ENCODE measurements at places on chromosomes 2 and 18.
A peak's percentile ranks its signal among the peaks of the same experiment; 100 is the strongest.

DNA sequence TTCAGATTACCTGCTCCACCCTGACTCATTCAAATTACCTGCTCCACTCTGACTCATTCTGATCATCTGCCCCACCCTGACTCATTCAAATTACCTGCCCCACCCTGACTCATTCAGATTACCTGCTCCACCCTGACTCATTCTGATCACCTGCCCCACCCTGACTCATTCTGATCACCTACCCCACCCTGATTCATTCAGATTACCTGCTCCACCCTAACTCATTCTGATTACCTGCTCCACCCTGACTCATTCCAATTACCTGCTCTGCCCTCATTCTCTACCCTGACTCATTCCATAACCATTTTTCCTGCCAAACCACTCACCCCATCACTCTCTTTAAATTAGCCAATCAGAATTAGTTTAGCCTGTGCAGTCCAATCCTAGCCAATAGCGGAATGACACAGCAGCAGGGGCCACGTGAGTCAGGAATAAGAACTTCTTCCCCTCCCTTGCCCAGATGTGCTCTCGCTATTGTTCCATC, 26.2 kb downstream of the CFAP53 start:
- DNase-seq: no peak

GRCh38 chr2:30776831-30777635, 30.2 kb downstream of the CAPN13 start:
- no peak for DNase-seq

- DNase-seq: no peak
These were observed 58.4 kb upstream of the ACKR3 start for GRCh38 chr2:236511266-236511665.

GRCh38 chr2:172481507-172482262, 54.3 kb downstream of the ITGA6 start:
- peak; percentile 19 for DNase-seq

GRCh38 chr2:241959751-241960269, 90.3 kb downstream of the RTP5 start:
- no peak for DNase-seq

GRCh38 chr2:127347015-127347414, 40.8 kb downstream of the MAP3K2 start:
- no peak for DNase-seq

- DNase-seq: no peak
These were observed 159.6 kb upstream of the SIX2 start for GRCh38 chr2:45168711-45169338.

- DNase-seq: no peak
These were observed 56.2 kb downstream of the WDSUB1 start for GRCh38 chr2:159230145-159230877.

GRCh38 chr2:61713457-61713856, 140.4 kb downstream of the FAM161A start:
- no peak for DNase-seq

DNA sequence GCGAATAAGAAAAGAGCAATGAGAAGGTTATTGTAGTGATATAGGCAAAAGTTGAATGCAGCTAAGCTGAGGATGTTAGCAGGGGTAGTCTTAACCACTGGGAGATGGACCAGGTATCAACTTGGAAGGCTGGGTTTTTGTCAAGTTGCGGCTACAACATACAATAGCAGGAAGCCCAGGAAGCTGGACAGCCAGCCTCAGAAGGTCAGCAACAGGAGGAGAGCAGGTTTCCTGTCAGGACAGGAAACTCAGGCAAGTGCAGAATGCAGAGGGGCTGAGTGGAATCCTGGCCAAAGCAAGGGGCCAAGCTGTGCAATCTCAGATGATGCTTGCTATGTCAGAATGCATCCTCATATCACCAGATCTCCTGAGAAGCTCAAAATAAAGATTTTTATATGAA, 530.0 kb upstream of the ID2 start:
- no peak for DNase-seq

- no peak for DNase-seq
These were observed 5.3 kb downstream of the RNF138 start for GRCh38 chr18:32096946-32097345.

- no peak for DNase-seq
These were observed 1.3 kb downstream of the LAMA3 start for GRCh38 chr18:23690505-23691068.

DNA sequence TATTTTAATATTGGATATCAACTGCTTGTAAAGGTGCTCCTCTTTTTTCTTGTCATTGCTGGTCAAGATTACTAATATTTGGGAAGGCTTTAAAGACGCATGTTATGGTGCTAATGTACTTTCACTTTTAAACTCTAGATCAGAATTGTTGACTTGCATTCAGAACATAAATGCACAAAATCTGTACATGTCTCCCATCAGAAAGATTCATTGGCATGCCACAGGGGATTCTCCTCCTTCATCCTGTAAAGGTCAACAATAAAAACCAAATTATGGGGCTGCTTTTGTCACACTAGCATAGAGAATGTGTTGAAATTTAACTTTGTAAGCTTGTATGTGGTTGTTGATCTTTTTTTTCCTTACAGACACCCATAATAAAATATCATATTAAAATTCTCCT, 38.2 kb downstream of the COL3A1 start:
- peak; percentile 33 for DNase-seq

GRCh38 chr18:22001912-22002487, 167.4 kb upstream of the GATA6 start:
- DNase-seq: no peak

GRCh38 chr2:69888451-69888850, 5.3 kb upstream of the SNRNP27 start:
- DNase-seq: no peak

DNA sequence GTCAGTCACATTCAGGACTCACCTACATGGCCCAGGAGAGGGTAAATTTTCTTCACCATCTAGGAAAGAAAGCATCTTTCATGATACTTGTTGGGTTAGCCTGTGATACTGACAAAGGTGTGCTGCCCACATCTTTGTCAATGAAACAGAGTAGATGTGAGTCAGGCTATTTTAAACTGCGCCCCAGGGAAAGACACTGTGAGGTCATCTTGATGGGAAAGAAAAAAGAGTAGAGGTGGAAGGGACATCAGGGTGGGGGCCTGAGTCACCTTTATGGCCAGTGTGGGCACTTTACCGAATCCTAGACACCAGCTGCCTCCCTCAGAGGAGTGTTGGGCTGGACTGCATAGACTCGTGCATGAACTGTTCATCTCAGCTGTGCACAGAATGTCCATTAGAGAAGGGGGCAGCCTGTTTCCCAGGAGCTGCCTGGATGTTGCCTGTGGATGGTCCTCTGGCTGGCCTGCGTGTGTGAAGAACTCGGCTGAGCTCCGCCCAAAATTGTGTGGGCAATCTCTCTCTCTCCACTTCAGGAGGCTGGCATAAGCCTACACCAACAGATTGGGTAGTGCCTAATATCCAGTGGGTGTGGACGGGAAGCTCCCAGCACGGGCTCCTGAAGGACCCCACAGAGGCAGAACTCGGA, 278.7 kb upstream of the PXDN start:
- DNase-seq: no peak

- DNase-seq: peak; percentile 95
These were observed 108.5 kb upstream of the COL5A2 start for GRCh38 chr2:189287982-189288521.

- peak; percentile 32 for DNase-seq
These were observed 577 bp upstream of the GLI2 start for GRCh38 chr2:120734930-120735651.

DNA sequence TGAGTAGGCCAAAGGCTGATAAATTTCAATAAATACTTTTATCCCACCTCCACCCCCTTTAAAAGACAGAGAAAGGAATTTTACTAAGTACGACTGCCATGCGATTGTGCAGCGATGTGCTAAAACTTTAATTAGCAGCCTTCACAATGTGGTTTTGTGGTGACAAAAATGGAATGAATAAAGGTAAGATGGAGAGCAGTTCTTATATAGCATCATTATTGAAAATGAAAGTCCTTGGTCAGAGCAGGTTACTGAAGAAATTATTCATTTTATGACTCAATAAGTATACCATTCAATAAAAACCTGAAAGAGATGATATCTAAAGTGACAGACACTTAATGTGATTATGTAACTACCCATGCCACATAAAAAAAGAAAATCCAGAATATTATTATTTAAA, 33.2 kb upstream of the MTIF2 start:
- no peak for DNase-seq

DNA sequence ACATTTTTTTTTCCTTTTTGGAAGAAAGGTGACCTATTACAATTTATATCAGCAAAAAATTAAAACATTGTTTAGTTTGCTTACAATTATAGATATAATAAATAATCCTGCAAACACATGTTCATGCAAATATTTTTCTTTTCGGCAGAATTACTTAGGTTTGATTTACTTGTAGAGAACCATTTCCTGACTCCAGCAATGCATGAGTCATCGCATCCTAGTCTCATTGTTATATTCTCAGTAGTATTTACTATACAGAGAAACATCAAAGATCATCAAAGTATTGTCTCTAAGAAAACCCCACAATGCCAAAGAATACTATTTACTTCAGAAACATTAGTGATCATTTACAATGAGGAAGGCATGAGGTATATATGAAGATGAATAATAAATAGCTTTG, 40.4 kb upstream of the MTIF2 start:
- DNase-seq: peak; percentile 76

DNA sequence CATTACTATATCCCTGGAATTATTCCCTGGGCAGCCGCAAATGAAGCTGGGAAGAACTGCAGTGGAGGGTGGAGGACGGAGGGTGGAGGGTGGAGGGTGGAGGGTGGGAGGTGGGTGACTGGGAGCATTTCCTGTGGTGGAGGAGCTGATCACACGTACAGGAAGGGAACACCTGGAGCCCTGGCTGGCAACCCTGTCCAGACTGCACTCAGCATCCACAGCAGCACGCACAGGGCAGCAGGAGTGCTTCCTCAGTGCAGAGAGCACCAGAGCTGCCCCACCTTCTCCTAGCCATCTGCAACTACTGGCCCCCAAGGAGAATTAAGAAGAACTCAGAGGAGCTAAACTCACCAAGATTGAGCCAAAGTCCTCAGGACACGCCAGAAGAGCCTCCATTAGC, 249.9 kb downstream of the EIPR1 start:
- DNase-seq: no peak

GRCh38 chr2:202763916-202764315, 107.7 kb downstream of the ICA1L start:
- no peak for DNase-seq

GRCh38 chr18:61333746-61334490, 688 bp downstream of the CDH20 start:
- peak; percentile 15 for DNase-seq

GRCh38 chr18:32437100-32437834, 33.4 kb downstream of the GAREM1 start:
- peak; percentile 31 for DNase-seq

- DNase-seq: no peak
These were observed 16.9 kb downstream of the INPP4A start for GRCh38 chr2:98461498-98462049.

DNA sequence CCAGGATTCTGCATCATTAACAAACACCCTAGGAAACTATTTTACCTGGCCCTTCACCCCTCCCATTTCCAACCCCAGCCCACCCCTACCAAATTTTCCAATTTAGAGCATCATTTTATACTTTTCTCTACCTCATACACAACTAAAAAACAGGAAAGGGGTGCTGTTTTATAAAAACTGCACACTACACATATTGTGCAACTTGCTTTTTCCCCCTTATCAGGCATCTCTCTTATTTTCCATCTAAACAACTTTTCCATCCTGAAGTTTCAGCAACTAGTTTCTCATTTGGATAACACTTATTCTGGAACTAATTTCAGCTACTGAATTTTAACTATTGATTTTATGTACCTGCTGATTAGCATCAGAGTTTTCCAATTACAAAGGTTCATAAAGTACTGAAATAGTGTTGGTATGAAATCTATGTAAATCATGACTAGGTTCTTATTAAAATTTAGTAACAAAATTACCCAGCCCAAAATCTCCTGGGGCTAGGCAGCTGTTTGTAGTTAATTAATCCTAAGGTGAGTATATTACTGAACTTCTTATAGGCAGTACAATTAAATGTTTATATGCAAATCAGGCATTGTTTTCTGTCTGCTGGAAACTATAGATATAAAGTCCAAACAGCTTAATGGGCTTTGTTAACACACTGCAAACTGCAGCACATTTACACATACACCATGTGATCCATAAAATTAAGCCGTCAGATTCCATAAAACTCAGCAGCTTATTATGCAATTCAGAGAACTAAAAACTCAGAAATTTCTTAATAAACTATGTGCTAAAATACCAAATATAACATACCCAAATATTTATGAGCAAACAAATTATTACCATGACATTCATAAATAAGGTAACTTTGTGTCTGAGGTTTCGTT, 7.9 kb downstream of the SF3B1 start:
- no peak for DNase-seq

GRCh38 chr2:14677039-14677438, 44.5 kb downstream of the LRATD1 start:
- no peak for DNase-seq

- DNase-seq: peak; percentile 17
These were observed 49.8 kb downstream of the FBLN7 start for GRCh38 chr2:112187805-112188596.

GRCh38 chr2:235394278-235394828, 99.5 kb upstream of the AGAP1 start:
- peak; percentile 88 for DNase-seq

DNA sequence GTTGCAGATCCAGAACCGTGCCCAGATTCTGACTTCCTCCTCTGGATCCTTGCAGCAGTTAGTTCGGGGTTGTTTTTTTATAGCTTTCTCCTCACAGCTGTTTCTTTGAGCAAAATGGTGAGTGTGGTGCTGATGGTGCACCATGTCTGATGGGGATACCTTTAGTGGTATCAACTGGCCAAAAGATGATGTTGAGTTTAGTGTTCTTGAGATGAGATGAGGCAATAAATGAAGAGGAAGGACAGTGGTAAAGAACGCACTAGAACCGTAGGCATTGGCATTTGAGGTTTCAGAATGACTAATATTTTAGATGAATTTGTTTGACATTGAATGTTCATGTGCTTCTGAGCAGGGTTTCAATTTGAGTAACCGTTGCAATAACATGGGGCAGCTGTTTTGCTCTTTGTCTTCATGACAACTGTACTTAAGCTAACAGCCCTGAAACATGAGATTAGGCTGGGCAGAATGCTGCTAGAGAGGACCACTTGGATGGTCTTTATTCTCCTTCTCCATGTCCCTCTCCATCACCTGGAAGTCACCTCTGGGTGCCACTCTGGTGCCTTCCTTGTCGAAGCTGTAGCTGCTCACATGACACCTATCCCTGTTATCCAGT, 3.9 kb downstream of the CTLA4 start:
- DNase-seq: no peak

Data from choroid plexus epithelial cell (primary cell).